Activated CD4-positive, alpha-beta T cell treated with anti-CD3 and anti-CD28 coated beads, Interleukin-2, amount 50 U/mL, for 1 hour (primary cell): ENCODE measurements at places on chromosomes 1 and 21.
A peak's percentile ranks its signal among the peaks of the same experiment; 100 is the strongest.

- peak; percentile 5 for DNase-seq
Observed at GRCh38 chr1:9128166-9128519, 759 bp downstream of the GPR157 start.

DNA sequence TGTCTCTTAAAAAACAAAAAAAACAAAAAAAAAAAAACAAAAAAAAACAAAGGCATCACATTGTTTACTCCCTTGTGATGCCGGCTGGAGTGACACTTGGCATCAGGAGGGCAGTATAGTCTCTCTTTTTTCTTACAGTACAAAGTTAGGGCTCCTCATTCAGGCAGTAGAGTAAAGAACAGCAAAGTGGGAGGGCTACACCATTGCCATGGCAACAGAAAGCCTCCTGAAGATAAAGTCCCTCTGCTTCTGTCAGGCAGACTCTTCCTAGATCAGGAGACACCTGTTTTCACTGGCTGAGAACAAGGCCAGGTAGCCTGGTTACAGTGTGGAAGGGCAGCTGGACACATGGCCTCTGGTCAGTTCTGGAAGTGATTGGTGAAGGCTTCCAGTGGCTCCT, 41.3 kb upstream of the RAB3GAP2 start:
- DNase-seq: no peak

- no peak for DNase-seq
Observed at GRCh38 chr1:8815582-8816151, 1.8 kb downstream of the RERE start.

DNA sequence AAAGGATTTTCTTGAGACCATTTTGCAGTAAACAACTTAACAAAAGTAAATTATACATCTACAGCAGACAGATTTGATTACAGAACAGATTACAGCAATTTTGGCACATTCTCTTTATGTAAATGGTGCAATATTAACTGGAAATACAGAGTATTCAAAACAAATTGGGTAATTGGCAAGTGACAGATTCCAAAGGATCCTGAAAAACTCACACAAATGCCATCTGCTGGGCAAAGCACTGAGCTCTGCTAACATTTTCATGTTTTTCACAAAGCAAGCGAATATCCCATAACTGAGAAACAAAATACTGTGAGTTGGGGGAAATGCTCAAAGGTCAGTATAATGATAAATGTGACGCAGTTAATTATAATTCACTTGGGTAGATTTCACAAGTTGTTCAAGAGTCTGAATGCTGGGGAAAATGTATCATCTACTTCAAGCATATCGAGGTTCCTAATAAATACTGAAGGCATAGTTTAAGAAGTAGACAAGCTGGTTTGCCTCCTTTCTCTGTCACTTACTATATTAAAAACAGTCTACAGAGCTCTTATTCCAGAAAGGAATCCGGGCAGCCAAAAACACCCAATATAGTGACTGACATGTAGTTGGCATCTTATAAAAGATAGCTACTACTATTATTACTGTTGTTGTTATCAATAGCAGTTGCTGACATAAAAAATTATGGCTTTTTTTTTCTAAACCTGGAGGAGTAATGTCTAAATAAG, 75.8 kb upstream of the SDC3 start:
- DNase-seq: no peak

- DNase-seq: no peak
Observed at GRCh38 chr1:16226490-16227179, 10.3 kb downstream of the CPLANE2 start.

- DNase-seq: no peak
Observed at GRCh38 chr1:60865166-60865565, 217.2 kb upstream of the NFIA start.

DNA sequence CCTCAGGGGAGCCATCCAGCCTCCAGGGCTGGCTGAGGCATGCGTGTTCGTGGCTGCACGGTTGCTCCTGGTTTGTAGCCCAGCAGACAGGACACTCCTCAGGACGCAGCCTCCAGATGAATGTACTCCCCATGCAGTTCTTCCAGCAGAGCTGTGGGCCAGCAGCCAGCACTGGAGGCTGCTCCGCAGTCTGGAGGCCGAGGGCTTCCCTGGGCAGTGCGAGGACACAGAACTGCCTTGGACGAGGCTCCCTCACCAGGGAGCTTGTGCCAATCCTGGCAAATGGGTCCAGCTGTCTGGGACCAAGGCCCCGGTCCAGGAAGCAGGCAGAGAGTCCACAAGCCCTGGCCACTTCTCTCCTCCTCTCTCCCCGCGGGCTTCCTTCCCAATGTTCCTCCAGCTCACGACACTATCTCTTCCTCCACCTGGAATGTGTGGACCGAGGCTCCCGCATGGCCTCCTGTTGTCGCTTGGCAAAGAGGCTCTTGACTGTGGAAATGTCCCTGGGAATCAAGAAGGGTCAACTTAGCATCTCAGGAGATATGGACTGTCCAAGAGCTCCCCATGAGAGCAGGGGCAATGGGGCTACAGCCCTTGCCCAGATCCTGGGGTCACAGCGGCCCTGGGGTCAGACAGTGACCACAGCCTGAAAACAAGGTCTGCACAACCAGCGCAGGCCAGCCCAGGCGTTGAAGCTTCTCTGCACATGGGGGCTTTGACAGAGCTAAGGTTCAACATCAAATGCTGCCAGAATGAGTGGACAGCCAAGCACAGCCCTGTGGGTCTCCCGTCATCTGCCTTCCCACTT, 5.3 kb downstream of the EDN2 start:
- DNase-seq: no peak

- DNase-seq: no peak
Observed at GRCh38 chr1:76583875-76584477, 283.3 kb upstream of the ST6GALNAC5 start.

- no peak for DNase-seq
Observed at GRCh38 chr1:224177356-224177999, 5.6 kb upstream of the DEGS1 start.

DNA sequence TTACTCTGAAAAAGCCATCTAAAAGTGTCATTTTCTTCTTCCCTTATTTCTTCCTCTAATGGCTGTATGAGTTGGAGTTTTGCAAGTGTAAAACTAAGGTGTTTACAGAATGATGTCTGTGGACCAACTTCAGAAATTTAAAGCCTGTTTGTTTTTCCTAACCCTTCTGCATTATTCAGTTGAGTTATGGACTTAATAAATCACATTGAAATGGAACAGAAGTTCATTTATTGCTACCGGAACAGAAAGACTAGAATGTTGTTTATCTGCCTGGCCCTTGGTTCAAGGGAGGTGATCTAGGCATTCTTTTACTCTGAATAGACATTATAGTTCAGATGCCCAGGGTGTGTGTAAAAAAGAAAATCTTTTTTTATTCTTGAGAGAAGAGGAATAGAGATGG, 24.8 kb downstream of the SYT14 start:
- DNase-seq: no peak

DNA sequence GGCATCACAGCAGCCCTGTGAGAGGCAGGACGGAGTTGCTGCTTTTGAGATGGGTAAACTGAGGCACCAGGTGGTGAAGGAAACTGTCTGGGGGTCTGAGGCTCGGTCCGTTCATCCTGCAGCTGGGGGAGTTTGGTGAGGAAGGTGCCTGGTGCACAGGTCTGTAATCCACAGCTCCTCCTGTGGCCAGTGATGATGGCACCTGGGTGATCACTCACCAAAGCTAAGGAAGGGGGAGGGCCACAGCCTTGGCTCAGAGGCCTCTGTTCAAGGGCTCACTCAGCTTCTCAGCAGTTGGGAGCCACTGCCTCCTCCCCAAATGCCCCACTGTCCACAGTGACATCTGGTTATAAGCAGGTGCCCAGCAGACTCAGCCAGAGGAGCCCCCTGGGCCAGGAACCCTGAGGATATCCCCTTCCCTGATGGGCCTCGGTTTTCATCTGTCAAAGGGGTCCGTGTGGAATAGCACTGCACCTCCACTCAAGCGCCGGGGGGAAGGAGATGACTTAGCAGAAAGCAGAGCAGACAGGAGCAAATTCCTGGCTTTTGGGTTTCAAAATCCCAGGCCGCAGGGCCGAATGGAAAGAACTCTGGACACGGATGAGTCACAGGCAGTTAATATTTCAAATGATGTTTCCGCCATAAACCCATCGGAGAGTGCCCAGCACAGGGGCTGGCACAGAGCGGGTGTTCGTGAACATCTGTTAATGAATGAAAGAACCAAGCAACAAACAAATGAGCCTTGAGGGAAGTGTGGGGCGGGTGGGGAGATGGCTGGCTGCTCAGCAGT, 82.8 kb downstream of the DMRTB1 start:
- no peak for DNase-seq

DNA sequence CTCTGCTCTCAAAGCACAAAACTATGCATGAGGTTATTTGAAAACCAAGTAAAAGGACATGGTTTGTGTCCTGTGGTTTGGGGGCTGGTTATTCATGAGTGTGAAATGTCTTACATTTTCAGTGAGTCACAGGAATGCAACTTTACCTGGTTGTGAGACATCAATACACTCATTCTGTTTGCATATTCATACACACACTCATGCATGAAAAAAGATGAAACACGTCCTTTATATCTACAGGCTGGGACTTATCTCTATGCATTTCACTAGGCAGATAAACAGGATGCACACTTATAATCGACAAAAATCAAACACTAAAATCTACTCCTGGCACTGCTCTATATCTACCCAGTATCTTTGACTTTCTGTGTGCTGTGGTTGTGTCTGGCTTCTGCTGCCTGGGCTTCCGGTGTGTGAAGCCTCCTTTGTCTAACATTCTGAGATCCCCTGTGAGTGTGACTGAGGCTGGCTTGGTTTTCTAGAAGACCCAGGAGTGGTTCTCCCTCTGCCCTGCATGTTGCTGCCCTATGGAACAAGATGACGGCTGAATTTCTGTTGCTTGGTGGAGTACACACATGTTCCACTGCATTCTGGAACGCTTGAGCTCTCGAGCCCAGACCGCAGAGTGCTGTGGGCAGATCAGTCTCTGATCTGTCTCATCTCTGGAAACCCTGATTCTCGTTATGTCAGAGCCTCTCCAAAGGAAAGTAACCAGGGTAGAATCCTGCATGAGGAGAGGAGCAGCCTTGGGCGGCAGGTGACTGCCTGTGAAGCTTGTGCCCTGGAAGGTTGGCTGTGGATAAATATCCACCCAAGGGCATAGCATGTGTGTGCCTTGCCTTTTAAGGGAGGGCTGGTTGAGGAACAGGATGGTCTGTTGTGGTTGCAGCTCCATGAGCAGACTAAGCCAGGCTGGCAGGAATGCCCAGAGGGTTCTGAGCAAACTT, 19.7 kb upstream of the FASLG start:
- DNase-seq: peak; percentile 70

DNA sequence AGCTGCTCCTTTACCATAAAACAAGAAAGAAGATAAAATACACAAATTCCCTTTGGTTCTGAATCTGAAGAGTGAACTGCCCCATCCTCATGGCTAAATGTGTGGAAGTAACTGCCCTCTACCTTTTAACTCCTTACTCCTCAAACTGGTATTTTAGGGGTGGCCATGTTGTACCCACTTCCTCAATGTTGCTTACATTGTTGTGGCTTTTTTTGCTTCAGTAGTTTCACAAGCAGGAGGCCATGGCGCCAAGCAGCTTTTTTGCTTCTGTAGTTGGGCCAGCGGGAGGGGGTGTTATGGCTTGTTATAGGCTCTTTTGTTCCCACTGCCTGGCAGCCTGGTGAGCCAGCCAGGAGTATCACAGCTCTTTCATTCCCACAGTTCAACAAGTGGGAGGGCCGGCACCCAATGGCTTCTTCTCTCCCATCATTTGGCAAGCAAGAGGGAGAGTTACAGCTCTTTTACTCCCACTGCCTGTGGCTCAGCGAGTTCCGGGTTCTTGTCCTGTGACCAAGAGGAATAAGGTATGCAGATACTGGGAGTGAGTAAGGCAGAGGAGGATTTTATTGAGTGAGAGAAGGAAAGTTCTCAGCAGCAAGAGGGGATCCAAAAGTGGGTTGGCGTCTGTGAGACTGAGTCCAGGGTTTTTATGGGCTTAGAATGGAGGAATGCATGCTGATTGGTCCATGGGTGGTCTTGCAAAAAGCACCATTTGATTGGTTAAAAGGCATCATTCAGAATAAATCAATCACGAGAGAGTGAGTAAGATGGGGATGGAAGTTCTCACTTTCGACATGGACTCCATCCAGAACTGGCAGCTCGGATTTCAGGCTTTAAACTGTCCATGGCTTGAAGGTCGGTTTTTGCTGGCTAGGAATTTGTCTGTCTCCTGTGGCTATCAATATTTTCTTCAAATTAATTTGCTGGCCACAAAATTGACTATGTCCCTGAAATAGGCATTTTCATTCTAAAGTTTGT, 429.6 kb downstream of the HLX start:
- no peak for DNase-seq

GRCh38 chr1:226782845-226783601, 43.9 kb upstream of the ITPKB start:
- no peak for DNase-seq

DNA sequence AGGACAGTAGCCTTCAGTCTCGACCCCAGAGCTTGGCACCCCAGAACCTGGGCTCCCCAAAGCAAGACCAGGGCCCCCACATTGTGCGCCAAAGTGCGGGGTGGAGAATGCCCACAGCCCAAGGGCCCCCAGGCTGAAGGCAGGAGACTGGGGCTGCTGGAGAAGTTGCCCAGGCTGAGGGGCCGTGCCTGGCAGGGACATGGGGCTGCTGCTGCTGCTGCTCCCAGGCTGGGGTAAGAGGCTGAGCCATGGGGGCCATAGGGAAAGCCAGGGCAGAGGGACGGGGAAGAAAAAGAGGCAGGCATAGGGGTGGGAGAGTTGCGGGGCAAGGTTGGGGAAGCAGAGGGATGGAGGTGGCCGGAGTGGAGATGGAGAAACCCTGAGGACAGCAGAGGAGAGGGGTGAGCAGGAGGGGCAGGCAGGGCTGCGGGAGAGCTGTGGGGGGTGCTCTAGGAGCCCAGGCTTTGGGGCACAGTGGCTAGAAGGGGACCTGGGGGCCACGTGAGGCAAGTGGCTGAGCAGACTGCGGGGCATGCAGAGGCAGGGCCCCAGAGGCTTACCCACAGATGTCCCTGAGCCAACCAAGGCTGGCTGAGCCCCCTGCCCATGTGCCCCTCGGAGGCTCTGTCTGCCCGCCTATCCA, 18.9 kb downstream of the SLC27A3 start:
- DNase-seq: no peak

- no peak for DNase-seq
Observed at GRCh38 chr1:153507926-153508583, 27.7 kb downstream of the S100A6 start.

DNA sequence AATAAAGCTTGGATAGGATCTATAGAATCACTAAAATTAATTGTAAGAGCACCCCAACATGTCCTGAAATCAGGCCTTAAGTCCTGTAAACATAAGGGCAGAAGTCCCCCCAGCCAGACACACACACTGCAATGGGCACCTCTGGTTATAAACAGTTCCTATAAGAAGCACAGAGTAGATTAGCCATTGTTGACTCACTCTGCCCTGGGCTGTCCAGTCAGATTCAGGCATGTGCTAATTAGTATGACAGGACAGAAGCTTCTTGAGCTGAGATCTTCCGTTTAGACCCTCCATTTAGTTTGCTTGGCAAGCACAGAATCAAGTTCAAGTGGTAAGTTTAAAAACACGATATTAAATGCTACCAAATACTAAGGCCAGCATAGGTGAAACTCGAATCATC, 11.8 kb upstream of the DENND1B start:
- DNase-seq: no peak

DNA sequence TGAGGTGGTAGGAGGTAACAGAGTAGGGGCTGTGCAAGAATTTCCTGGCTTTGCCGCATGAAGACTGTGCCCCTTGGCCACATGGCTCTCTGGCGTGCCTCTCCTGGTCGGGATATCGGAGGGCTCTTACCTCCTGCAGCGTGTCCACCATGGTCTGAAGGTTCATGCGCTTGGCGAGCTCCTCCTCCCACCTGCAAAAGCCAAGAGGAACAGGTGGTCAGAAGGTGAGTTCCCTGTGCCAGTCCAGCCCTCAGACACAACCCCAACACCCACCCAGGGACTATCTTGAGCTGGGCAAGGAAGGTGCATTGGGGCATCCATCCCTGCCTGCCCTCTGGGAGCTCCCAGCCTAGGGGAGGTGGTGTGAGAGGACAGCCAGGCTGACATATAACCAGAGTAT, 18.6 kb upstream of the ALDH4A1 start:
- DNase-seq: no peak
